Naive B cell (primary cell): ENCODE measurements at places on chromosomes 3 and 15. TPM values are rescaled to one million over a fixed set of nuclear protein-coding genes. Genes with fewer than 3 reads are reported as not detected.

DNA sequence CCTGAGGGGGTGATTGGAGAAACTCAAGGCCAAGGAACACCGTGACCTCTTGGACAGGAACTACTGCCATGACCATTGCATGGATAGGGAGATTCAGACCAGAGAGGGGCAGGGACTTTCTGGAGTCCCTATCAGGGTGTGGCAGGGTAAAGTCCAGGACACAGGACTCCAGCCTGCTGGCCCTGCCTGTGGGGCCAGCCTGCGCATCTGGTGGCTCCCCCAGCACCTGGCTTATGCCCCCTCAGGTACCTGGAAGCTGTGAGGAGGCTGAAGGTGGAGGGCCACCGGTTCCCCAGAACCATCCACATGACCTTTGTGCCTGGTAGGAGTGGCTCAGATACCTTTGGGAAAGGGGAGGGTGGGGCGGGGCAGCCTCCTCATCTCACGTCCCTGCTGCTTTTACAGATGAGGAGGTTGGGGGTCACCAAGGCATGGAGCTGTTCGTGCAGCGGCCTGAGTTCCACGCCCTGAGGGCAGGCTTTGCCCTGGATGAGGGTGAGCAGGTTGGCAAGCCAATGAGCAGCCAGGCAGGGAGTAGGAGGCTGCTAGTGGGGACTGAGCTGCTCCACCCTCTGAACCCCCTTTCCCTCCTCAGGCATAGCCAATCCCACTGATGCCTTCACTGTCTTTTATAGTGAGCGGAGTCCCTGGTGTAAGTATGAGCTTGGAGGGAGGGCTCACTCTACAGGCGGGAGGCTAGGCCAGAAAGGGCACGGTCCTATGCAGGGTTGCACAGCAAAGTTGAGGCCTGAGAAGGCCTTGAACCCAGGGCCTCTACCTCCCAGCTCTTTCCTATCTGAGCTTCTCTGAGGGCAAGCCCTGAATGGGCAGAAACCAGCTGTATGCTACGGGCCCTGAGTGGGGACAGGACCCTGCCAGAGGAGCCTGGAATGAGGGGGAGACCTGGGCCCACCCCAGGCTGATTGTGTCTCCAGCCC, 2.9 kb downstream of the ACY1 start:
- no peak for DNase-seq

DNA sequence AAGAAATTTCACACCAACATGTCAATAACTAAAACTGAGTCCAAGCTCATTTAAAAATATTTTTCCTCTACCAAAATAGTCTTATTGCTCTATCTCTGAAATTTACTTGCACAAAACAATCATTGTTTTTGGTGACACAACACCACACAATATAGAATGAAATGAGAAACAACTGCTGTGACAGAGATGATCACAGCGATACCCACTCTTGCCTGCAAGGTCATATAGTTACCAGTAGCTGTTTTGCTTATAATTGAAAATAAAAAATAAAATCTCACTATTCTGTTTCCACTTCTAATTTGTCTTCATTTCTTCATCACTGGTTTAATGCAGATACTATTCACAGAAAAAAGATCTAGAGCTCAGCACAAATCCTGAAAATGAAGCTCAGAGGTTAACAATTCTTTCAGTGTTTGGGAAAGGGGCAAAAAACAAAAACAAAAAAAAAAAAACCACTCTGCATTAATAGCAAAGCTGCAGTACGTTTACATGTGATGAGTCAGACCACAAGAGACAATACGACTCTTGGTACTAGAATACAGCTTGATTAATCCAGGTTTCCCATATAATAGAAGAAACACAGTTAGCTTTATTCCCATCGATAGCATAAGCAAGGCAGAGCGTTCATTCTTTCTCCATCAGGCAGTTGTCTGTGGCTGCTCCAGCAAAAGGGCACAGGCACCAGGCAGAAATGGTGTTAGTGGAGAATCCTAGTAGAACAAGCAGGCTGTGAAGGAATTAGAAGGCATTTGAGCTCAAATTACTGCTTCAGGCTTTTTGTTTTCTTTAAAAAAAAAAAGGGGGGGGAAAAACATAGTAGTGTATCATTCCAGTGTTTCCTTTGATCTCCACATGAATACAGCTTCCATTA, 773 bp downstream of the ANKRD28 start:
- no peak for DNase-seq

DNA sequence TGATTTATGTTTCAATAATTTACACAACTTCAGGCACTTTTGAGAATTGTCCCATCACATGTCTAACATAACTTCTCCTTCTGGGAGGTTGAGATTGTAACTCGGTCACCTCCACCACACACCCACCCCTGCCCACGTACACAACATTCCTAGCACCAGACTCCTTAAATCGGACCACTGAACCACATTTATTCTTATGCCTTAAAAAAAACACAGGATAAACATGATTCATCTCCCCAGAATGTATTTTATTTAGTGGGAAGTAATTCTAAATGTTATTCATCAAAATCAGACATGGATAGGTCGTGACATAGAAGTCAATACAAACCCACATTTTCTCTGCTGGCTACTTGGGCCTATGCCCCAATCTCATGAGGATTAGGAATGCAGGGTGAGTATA, 3.0 kb downstream of the SNTN start:
- no peak for DNase-seq

GRCh38 chr3:141811348-141811747, 48.1 kb downstream of the GRK7 start:
- DNase-seq: no peak

DNA sequence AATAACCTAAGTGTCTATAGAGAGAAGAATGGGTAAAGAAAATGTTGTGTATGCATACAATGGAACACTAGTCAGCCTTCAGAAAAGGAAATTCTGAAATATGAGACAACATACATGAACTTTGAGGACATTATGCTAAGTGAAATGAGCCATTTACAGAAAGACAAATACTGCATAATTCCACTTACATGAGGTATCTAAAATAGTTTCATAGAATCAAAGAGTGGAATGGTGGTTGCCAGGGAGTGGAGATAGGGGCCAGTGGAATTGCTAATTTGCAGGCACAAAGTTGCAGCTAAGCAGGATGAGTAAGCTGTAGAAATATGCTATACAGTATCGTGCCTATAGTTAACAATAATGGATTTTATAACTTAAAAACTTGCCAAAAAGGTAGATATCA, 779.6 kb upstream of the ARPP21 start:
- no peak for DNase-seq

DNA sequence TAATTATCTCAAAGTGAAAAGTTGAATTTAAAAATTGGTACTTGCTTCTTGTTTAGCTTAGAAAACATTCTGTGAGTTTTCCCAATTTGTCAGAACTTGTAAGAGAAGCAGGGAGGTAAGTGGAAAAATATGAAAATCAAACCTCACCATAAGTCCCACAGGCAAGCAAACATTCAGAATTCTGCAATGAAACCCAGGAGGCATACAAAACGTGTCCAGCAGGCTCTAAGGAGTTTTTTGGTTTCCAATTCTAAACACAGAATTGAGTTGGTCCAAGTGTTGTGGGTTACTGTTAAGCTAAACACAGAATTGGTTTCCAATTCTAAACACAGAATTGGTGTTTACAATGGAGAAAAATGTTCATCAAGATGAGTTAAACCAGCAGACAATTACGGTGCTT, 27.1 kb upstream of the ACKR4 start:
- DNase-seq: no peak

- no peak for DNase-seq
These were observed 130.8 kb downstream of the SERPINI1 start for GRCh38 chr3:167866331-167866730.

GRCh38 chr3:55902221-55902900, 415.3 kb upstream of the WNT5A start:
- no peak for DNase-seq

DNA sequence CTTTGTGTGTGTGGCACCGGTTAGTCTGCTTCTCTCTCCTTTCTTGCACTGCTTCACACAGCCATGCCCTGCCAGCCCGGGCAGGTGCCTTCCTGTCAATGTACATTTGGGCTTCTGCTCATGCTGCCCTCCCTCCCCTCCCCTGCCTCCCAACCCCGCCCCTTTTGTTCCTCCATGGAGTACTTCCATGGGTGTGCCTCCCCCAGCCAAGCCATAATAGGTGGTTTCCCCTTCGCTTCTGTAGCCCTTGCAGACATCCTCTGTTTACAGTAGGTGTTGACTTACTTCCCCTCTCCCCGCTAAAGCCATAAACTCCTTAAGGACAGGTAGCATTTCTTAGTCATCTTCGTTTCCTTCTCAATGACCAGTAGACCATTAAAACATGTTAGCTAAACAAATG, 31.8 kb upstream of the CRTC3 start:
- DNase-seq: no peak

- no peak for DNase-seq
These were observed 7.2 kb downstream of the COX17 start for GRCh38 chr3:119669906-119670570.

ATG3 gene
- 101 TPM for polyA plus RNA-seq

TMOD3 gene
- 24.5 TPM for polyA plus RNA-seq

HYPK gene
- polyA plus RNA-seq: 11.4 TPM

TRH gene
- polyA plus RNA-seq: not detected
